Activated CD4-positive, alpha-beta T cell treated with anti-CD3 and anti-CD28 coated beads, Interleukin-2, amount 50 U/mL, for 48 hours (primary cell): ENCODE measurements at places on chromosomes 3 and 15.

- no peak for DNase-seq
These were observed 43.0 kb downstream of the FBN1 start for GRCh38 chr15:48602358-48603122.

DNA sequence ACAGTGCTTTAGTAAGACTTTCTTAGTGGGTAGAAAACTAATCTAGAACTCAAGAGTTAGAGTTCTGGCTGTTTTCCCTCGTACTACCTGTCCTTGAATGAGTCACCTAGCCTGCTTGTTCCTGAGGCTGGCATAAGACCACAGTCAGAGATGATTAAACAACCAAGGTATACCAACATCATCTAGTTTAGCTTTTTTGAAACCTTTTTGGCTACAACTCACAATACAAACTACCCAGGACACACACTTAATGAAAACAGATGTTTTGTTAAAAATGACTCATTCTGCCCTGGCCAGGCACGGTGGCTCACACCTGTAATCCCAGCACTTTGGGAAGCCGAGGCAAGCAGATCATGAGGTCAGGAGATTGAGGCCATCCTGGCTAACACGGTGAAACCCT is 4.6 kb downstream of the MCCC1 start:
- DNase-seq = no peak

DNA sequence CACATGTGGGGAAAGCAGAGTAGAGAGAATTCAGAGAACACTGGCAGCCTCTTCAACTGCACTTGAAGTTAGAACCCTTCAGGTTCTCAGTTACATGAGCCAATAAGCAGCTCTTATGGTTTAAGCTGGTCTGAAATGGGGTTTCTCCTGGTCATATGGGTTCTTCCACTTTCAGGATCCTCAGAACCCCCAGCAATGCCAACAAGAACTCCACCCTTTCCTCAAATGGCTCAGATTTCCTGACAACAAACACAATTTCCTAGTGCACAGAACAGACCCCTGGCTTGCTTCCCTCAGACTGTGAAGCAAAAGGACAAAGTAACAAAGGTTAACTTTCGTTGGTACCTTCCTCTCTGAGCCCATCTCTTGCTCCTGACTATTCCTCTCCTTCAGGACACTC is 23.9 kb upstream of the FRMD4B start:
- DNase-seq = no peak

- DNase-seq = no peak
These were observed 108.8 kb downstream of the FBN1 start for GRCh38 chr15:48536681-48537091.

DNA sequence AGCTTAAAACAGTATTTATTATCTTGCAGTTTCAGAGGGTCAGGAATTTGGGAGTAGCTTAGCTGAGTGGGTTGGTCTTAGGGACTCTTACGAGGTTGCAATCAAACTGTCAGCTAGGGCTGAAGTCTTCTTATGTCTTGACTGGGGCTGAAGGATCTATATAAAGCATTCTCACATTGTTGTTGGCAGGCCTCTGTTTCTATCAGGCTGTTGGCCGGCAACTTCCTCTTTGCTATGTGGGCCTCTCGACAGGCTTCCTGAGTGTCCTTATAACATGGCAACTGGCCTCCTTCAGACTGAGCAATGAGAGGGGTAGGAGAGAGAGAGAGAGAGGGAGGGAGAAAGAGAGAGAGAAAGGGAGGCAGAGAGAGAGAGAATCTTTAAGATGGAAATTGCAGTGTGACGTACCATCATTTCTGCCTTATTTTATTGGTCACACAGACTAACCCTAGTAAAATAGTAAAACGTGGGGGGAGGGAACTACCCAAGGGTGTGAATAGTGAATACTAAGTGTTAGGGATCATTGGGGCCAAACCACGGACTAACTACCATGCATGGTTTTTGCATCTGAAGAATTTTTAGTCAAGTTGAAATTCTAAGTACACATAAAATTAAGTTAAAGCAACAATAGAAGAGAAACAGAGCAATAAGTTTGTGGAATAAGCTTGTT is 16.1 kb downstream of the FGF7 start:
- DNase-seq = no peak

DNA sequence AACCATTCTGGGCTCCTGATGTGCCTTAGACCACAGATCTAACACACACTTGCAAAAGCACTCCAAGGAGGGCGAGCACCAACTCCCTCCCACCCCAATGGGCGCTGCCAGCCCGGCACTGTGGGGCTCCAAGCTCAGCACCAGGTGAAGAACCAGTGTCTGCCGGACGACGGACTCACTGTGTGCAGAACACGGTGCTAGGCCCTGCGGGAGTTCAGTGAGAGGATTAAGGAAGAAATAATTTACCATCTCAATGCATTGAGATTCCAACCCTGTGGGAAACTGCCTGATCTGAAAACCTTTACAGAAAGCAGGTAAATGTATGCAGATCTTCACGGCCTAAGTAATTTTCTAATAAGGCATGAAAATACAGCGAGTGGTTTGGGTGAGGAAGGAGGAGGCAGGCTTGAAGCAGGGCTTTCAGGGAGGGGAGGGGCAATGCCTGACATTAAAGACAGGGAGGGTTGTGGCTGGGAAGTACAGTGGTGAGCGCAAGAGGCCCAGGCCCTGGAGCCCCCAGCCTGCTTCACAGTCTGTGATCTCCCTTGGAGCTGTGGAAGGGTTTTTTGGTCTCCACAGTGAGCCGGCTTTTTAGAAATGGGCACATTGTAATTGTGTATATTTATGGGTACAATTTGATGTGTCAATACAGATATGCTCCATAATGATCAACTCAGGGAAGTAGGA is 35.6 kb upstream of the CHRNB4 start:
- no peak for DNase-seq
